AG08396 (cell line): ENCODE measurements at places on chromosomes 2 and 18.
A peak's percentile ranks its signal among the peaks of the same experiment; 100 is the strongest.

DNA sequence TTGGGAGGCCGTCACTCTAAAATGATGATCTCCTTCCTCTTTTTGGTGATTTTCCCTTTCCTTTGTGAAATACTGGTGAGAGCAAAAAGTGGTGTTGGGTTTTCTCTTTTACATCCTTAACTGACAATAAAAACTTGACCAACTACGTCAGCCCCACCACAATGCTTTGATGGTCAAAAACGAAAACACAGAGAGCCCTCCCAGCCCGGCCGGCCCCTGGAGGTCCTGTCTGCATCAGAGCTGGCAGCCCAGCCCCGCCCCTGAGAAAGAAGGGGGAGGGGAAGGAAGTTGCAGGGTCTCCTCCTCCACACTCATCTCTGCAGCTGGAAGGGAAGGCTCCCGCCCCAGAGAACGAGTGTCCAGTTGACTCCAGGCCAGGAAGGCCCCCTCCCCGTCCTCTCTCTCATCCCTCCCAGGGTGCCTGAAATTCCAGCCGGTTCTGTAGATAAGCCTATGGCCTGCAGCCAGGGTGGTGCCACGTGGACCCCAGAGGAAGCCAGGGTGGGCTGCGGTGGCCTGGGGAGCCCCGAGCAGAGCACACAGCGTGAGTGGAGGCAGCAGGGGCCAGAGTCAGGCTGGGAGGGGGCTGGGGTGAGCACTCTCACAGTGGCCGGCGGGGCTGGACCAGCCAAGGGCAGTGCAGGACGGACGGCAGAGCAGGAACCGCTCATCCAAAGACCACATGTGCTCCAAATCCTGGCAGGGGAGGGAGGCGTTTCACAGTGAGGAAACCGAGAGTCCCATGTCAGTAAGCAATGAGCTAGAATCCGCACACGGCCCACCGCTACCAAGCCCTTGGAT lies 19.8 kb downstream of the BIN1 start:
- peak; percentile 64 for DNase-seq

- no peak for DNase-seq
These were observed 80.8 kb upstream of the CERS6 start for GRCh38 chr2:168375195-168375798.

DNA sequence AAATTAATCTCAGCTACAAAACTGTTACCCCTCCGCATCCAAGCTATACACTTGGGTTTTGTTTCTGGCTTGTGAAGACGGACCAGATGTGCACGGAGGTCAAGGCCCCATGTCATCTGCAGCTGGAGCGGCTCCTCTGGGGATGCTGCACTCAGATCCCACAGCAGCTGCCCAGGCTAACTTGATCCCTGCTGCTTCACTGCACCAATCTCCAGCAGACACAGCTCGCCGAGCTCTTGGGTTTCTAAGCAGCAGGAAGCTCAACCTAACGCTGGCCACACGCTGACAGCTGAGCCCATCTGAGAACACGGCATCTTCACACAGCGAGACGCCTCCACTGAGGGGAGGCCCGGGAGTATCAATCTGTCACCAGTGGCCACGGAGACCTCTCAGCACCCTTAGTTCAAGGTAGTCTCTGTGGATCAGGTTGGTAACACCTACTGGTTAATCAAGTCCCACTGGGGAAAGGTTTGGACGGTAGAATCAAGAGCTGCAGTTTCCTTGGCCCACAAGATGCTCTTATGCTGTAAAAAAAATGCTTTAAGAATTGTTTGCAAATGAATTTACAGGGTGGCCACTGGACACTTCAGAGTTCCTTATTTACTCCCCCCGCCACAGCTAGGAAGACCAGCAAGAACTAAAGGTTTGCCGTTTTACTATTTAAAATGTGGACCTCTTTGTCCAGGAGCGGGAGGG lies 67.5 kb downstream of the EMILIN2 start:
- no peak for DNase-seq

DNA sequence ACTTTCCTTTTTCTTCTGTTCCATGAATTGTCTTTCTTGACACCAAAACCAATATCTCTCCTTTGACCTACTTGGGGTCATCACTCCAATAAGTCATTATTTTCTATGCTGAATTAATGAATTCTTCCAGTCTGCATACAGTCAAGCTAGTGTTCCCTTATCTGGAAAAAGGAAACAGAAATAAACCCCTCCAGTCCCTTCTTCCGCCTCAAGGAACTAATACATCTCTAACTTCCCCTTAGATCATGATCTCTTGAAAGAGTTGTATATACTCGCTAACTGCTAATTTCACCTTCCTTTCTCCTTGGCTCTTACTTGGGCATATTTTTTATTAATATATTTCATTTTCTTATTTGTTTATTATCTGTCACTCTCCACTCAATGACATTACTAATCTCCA lies 7.3 kb upstream of the ARHGAP15 start:
- DNase-seq: no peak
